ENCODE measurements at places on chromosomes 11 and 22.
A peak's percentile ranks its signal among the peaks of the same experiment; 100 is the strongest.

DNA sequence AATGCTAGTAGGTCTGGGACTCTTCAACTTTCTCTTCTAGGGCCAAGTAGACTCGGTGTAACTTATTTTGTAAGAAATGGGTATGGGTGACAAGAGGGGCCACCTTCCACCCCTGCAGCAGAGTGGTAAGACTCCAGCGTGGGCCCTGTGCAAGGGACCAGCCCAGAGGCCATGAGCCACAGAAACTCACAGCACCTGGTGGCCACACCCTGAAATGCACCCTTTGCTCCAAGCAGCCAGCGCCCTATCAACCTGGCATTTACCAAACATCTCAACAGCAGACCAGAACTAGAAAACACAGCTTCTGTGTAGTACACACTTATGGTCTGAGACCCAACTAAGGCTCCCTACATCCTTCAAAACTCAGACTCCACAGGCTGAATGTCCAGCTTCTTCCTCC, 5.7 kb downstream of the CDCA5 start:
- DNase-seq = peak; percentile 73

GRCh38 chr22:23437779-23438178, 142.3 kb downstream of the IGLL1 start:
- DNase-seq = no peak

- DNase-seq = no peak
Measured at GRCh38 chr11:128573638-128574037, 13.7 kb downstream of the ETS1 start.

- DNase-seq = no peak
Measured at GRCh38 chr22:41359376-41359775, 22.4 kb upstream of the TEF start.

GRCh38 chr11:34585304-34585734, 35.6 kb upstream of the EHF start:
- DNase-seq = no peak
